ENCODE measurements at places on chromosomes 11 and 22.

- no peak for DNase-seq
Observed at GRCh38 chr11:11347592-11347991, 5.5 kb downstream of the CSNK2A3 start.

GRCh38 chr22:35575116-35575748, 34.6 kb downstream of the RASD2 start:
- DNase-seq: no peak

- DNase-seq: no peak
Observed at GRCh38 chr22:28903080-28903479, 19.7 kb downstream of the ZNRF3 start.

DNA sequence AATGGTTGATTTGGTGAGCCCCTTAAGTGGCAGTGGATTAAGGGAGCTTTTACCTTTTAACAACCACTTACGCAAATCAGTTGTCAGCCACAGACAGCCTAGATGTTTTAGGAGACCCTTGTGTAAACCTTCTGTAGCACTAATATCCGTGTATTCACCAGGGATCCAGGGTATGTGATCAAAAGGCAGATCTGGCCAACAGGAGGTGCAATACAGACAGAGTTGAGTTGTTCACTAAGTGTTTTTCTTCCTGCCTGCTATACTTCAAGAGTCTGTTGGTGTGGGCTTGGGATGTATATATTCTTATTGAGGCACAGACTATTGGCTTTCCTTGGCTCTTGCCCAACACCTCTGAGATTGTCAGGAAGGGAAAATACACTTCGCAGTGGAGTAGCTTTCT, 175.1 kb downstream of the FAT3 start:
- no peak for DNase-seq

DNA sequence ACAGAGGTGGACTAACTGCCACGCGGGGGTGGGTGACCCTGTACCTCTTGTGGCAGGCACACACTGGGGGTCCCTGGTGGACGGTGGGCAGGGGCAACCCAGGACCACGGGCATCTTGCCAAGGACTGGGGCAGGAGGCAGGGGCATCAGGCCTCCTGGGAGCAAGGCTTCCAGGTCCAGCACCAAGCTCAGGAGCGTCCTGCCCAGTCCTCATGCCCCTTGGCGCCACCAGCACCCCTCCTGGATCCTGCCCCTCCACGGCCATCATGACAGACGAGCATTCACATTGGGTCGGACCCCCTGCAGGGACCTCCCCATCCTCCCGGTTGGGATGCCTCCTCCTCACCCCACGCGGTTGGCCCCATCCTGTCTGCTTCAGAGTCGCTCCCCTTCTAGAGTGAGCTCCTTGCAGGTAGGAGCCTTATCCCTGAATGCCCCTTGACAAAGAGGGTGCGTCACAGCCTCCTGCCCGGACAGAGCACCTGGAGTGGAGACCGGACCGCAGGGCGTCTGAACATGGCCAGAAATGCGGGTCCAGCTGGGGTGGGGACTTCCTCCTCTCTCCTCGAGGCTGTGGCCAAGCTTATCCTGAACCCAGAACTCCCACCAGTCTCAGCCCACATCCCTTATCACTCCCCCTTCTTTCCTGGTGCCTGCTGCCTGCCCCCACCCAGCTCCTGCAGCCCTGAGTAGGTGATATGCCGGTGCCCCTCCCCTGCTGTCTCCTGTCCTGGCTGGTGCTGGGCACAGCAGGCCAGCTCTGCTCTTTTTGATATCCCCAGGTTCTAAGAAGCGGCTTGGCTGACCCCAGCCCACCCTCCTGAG, 40.3 kb downstream of the IGF2 start:
- no peak for DNase-seq

DNA sequence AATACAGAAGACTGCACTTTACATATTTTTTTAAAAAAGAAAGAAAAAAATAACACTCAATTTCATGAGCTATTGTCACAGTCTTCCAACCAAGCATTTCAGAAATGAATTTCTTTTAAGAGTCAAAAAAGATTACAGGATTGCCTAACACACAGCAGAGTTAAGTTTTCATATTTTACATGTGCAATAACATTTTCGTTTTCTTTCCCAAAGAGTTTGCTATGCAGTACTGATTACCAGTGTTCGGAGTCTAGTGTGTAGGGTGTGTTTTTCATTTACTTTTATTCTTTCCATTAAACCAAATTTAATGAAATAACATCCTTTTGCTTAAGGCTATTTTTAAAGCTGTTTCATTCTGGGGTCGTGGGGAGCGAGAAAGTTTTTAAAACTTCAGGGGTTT, 53.2 kb downstream of the MN1 start:
- no peak for DNase-seq

- DNase-seq: no peak
Observed at GRCh38 chr11:131808470-131808869, 438.1 kb downstream of the NTM start.

DNA sequence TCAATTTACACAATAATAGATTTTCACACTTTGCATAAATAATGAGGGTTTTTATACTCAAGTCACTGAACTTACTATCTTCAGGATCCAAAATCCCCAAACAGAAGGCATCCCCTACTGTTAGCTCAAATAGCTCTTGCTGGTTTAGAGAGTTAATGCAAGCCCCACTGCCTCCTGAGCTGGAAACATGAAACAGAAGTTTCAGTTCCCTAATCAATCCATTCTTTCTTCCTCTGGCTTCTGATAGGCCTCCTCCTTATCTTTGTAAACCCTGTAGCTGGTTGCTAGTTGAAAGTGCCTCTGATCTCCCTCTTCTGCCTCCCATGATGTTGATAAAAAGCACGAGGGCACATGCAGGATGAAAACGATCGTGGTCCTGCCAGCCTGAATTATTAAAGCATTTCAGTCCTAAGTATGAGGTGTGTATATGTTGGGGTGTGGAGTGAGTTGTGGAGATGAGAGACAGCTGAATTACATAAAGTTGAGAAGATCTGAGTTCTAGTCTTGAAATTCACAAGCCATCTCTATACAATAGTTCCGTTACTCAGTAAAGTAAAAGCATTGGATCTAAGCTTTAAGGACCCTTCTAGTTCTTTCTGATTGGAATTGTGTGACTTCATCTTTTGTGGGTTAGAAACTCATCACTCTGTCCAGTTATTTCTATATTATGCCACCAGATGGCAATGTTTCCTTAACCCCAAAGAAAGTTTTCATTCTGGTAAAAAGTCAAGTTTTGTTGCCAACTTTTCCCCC, 35.0 kb upstream of the EHF start:
- DNase-seq: peak; percentile 47
